ENCODE measurements at places on chromosomes 13 and 19.
A peak's percentile ranks its signal among the peaks of the same experiment; 100 is the strongest.

DNA sequence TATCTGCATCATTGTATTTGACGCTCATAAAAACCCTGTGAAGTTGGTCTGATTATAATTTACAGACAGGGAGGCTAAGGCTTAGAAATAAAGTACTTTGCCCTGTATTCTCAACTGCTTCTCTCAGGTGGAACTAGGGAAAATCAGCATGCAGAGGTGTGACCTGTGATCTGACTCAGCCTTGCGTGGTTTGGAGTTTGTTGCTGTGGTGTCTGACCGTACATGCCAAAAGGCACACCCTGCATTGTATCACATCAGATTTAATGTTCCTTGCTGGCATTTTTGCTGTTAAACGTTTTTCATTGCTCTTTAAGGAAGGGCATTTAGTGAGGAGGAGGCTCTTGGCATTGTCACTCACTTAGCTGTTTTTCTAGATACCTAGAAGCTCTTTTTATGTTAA is 58.8 kb upstream of the C1QTNF9B start:
- DNase-seq, result peak; percentile 28

GRCh38 chr13:102401265-102401664 is 583 bp downstream of the FGF14 start:
- no peak for DNase-seq

DNA sequence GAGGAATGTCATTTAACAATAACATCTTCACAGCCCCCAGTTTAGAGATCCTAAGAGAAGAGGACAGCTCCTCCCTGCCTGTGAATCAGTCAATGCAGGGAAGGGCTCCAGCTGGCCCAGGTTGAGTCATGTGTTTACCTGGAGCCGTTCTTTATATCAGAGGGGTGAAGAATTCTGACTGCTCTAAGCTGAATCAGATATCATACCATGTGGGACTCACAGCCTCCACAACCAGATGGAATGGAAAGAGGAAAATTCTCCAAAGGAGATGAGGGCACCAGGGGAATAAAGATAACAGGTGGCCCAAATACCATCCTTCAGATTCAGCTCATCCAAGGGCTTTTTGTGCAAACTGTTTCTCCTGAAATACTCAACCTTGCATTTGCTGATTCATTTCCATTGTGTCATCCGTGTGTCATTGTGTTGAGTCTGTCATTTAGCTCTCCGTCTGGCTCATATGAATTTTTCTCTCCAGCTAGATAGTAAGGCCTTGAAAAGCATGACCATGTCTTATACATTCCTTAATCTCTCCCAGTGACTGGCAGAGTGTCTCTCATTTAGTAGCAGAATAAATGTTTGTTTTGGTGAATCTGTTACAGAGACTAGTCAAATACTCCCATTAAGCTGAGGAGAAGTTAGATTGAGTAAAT is 217.9 kb downstream of the RFC3 start:
- DNase-seq, result no peak

GRCh38 chr19:31875591-31875990 is 469.8 kb upstream of the ZNF507 start:
- no peak for DNase-seq

DNA sequence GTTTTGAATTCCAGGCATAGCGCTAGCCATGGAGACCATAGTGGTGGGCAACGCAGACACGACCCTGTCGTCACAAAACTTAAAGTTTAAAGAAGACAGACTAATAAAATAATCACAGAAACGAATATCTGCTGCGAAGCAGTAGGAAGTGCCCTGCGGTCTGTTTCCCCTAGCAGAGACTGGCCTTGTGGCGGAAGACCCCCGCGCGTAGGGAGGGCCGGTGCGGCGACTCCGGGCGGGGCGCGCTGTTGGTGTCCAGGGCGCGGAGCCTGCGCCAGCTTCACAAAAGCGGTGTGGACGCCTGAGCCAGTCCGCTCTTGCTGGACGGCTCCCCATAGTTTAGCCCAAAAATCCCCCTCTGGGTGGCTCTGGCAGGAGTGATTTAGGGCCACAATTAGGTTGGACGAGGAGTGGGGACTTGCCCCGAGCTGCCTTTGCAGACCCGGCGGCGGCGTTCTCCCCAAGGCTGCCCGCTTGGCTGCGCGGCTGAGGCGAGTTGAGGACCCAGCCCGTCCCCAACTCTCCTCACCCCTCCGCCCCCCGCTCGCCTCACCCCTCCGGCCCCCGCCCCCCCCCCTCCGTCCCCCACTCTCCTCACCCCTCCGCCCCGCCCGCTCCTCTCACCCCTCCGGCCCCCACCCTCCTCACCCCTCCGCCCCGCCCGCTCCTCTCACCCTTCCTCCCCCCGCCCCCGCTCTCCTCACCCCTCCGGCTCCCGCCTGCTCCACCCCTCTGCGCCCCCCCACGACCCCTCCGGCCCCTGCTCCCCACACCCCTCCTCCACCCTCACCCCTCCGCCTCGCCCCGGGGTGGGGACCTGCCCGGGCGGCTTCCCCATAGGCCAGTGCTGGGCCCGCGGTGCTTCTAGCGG is 14.2 kb upstream of the LATS2 start:
- DNase-seq, result peak; percentile 49
